Activated CD4-positive, CD25-positive, alpha-beta regulatory T cell treated with anti-CD3 and anti-CD28 coated beads, Interleukin-2, amount 50 U/mL, for 24 hours (primary cell): ENCODE measurements at places on chromosomes 1 and 21.

- no peak for ATAC-seq
These were observed 53.1 kb upstream of the PTCH2 start for GRCh38 chr1:44895919-44896734.

GRCh38 chr1:119731060-119731459 is 19.3 kb downstream of the PHGDH start:
- no peak for ATAC-seq

DNA sequence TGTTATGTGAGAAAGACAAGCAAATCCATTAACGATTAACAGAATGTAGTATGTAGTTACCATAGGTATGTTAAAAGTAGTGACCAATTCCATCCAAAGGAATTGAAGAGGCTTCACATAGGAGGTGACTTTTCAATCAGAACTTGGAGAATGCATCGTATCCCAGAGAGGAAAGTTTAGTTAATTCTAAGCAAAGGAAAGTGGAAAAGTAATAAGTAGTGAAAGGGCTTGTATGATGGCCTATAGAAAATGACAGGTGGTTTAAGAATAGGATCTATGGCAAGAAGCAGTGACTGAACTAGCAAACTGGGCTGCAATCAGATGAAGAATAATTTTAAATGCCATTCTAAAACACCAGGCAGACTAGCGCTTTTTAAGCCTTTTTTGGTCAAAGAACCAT is 16.6 kb downstream of the SCMH1 start:
- ATAC-seq, result no peak

DNA sequence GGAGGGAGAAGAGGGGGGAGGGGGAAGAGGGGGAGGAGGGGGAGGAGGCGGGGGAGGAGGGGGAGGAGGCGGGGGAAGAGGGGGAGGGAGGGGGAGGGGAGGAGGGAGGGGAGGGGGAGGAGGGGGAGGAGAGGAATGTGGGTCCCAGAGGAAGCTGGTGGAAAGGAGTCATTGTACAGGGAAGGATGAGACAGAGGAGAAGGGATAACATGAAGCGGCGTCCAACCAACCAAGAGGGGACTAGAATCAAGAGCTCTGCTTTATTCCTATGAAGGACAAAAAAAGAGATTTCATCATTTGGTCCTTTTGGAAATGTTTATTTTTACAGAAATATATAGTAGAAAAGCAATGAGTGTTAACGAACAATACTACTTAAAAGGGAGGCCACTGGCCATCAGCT is 24.5 kb downstream of the COA6 start:
- ATAC-seq, result no peak

DNA sequence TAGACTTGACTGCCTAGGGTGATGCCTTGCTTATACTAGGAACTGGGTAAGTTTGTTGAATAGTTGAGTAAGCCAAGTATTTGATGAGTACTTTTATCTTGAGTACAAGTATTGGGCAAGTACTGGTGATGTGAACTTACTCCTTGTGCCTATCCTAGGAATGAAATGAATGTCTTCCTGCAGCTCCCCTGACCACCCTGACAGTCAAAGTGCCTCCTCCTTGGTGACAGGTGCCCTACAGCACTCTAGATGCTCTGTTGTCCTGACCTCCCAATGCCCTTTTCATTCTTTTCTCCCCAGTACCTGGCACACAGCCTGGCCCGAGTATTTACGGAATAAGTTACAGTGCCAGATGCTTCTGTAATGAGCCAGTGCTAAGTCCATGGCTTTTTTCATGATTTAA is 25.5 kb downstream of the PCSK9 start:
- no peak for ATAC-seq

DNA sequence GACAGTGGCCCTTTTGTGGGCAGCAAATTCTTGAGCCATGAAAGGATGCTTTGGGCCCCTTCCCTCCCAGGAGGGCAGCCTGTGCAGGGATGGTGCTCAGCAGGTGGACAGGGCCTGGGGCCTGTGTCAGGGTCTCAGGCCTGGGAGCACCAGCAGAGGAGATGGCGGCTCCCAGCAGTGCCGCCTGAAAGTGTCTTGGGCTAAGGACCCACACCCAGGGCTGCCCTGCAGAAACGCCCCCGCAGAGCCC is 23.9 kb downstream of the FTCD start:
- no peak for ATAC-seq

DNA sequence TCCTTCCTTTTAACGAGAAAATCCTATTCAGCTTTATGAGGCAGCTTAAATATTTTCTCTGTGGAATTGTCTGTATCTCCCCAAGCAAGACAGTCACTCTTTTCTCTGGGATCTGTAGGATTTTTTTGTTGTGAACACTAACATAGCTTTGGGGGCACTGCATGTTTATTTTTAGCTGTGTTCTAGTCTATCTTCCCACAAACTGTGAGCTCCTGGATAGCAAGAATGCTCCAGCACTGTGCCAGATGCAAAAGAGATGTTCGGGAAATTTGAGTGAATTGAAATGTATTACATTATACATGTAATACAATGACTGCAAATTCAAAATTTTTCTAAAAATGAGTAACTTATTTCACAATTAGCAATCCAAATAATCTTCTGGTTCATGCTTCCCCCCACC is 282.2 kb downstream of the PLPP3 start:
- ATAC-seq, result no peak

DNA sequence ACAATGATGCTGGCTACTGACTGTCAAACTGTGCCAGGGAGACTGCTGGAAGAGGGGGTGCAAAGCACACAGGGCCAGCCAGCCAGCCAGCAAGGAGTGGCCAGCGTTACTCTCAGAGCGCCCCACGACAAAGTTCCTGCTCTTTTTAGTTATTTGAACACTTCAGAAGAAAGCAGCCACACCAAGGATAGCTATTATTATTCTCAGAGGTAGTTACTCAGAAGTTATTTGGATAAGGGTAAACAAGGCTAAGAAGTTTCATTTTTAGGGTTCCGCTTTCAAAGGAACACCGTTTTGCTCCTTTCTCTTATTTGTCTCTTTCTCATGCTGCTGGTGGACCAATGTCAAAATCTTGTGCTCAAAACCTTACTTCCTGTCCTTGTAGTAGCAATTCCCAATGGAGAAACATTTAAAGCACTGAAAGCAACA is 59.9 kb downstream of the VANGL2 start:
- ATAC-seq, result no peak

GRCh38 chr1:64890699-64891447 is 75.5 kb downstream of the JAK1 start:
- no peak for ATAC-seq

DNA sequence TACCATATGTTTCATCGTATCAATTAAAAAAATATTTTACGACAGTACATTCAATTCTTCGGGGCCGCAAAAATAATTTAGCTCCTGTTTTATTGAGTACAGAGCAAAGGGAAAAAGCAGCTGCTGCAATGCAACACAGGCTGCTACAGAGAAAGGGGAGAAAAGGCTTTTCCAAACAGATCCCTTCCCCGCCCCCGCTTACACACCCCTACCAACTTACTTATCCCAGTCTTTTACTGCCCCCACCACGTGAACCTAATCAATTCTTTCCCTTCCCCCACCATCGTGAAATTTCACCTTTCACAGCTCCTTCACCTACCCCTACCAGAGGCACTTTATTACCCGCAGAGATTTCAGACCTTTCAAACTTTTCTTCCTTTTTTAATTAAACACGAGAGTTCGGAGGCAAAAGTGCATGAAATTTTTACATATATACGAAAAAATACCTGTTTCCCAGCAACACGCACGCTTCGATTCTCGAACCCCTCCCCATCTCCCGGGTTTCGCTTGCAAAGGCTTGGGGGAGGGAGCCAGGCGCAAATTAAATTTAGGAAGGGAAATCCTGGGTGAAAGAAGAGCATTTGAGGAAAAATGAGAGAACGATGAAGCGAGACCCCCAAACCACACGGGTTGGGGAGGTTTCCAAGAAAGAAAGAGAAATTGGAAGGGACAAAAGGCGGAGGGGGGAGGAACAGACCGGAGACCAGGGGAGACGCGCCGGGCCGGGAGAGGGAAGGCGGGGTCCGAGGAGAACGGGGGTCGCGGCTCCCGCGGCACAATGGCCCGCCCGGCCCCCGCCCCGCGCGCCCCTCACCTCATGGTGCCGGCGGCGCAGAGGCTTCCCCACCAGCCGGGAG is 823 bp downstream of the ENAH start:
- no peak for ATAC-seq

DNA sequence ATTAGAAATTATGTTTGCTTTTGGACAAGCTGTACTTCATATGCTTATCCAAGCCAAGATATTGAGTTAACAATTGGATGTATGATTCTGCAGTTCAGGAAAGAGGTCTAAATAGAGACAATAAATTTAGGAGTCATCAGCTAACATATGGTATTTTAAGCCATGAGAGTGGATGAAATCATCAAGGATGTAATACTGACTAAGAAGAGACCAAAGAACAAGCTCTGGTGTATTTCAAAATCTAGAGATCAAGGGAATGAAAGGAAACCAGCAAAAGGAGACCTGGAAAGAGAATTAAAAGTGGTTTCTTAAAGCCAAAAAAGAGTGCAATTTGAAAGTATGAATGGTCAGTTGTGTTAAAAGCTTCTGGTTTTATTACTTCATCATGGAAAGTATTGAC is 183.6 kb upstream of the BEND5 start:
- ATAC-seq, result no peak

- no peak for ATAC-seq
These were observed 51.0 kb downstream of the COL18A1 start for GRCh38 chr21:45455674-45456583.

GRCh38 chr21:28252928-28253327 is 739.7 kb downstream of the LTN1 start:
- ATAC-seq, result no peak

GRCh38 chr1:219697682-219698081 is 84.8 kb upstream of the ZC3H11B start:
- ATAC-seq, result no peak

GRCh38 chr1:18198260-18198659 is 90.7 kb downstream of the IGSF21 start:
- no peak for ATAC-seq

DNA sequence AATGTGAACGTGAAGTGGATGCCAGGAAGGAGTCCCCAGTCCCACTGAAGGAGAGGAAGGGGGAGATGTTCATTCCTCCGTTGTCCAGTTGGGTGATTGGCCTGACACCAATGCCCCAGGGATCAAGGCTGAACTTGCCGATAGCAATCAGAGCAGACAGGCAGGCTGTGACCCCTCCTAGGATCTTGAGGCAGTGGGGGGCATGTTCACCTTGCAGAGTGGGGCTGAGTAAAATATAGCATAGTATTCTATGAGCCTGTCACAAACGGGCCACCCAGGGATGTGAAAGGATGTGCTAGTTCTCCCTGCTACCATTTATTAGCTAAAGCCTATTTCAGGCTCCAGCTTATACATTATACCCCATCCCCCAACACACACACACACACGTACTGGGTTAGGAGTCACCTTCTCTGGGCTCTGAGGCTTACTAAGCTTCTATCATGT is 80.7 kb upstream of the CD34 start:
- ATAC-seq, result no peak

GRCh38 chr1:185478877-185479276 is 161.8 kb upstream of the IVNS1ABP start:
- ATAC-seq, result peak; percentile 15

GRCh38 chr1:46568461-46568891 is 17.0 kb upstream of the KNCN start:
- no peak for ATAC-seq

DNA sequence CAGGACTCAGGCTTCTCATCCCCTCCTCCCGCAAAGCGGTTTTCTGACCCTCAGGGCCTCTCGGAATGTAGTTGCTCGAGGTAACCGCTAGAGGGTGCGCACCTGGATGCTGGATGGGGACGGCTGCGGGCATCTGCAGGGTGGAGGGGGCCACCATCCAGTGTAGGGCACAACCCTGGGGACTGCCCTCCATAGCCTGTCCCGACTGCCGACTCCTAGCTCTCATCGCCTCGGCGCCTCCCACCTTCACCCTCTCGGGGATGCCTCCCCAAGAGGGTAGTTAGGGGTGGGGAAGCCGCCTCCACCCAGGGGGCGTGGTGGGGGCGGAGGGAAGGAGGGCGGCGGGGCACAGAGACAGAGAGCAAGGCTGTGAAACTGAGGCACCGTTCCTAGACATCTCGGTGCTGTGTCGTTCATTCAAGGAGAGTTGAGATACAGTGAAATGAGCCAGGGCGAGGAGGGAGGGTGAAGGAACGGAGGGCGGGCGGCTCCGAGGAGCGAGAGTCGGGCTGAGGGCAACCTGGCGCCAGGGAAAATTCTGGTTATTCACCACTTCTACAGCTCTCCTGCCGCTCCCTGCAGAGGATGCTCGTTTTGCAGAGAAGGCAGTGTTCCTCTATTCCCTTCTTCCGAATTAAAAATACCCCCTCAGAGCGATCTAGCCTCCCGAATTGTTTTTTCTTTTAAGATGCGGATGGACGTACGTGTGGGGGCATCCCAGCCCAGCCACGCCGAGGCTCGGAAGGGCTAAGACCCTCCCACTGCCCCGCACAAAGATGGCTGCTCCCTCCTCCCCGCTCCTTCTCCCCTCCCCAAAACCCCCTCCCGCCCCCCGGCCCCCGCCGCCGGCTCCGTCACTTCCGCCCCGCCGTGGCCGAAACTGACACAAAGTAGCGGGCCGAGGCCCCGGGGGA is at the start of gene ATP8B2:
Gene ATP8B2 (plus strand): TSS at position 857 of the 914 bp plus-strand sequence. CDS start 2,617 bp downstream, outside the sequence.
- ATAC-seq, result peak; percentile 67

GRCh38 chr1:109530457-109531087 is 9.1 kb upstream of the GPR61 start:
- ATAC-seq, result no peak
